ENCODE measurements at places on chromosomes 1 and 21.

GRCh38 chr21:15020797-15021196, 44.0 kb downstream of the NRIP1 start:
- no peak for ATAC-seq

- peak; percentile 39 for ATAC-seq
Observed at GRCh38 chr1:13749543-13750341, 49.8 kb downstream of the PRDM2 start.

- ATAC-seq: no peak
Observed at GRCh38 chr1:201779351-201779880, 49.5 kb upstream of the IPO9 start.

GRCh38 chr1:170634824-170635410, 29.0 kb upstream of the PRRX1 start:
- peak; percentile 69 for ATAC-seq

DNA sequence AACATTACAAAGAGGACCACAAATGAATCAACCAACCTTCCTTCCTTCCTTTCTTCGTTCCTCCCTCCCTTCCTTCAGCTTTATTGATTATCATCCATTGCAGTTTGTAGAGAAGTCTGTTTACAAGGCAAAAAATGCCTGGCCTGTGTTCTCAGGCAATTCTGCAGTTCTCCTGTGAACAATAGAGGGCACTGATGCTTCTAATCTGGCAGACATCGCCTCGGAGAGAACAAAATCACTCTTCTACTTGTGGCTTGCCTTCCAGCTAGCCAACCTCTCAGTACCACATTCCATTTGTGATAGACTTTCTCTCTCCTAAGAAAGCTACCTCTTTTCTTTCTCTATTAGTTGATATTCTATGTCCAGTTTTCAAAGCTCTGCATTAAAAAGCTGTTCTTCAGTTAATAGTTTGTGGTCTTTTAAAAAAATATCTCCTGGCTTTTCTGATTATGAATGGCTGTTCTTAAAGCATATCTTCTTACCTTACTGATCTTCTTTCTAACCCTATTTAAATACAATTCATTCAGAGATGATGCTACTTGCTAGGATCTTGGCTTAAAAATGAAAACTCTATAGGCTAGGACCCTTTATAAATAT, 26.9 kb upstream of the ESRRG start:
- ATAC-seq: peak; percentile 99

GRCh38 chr1:247415423-247416361, at the start of gene NLRP3:
TSS of gene NLRP3 (plus strand) at chr1:247416173. CDS start at chr1:247418801, 2,628 bp downstream.
- peak; percentile 94 for ATAC-seq

DNA sequence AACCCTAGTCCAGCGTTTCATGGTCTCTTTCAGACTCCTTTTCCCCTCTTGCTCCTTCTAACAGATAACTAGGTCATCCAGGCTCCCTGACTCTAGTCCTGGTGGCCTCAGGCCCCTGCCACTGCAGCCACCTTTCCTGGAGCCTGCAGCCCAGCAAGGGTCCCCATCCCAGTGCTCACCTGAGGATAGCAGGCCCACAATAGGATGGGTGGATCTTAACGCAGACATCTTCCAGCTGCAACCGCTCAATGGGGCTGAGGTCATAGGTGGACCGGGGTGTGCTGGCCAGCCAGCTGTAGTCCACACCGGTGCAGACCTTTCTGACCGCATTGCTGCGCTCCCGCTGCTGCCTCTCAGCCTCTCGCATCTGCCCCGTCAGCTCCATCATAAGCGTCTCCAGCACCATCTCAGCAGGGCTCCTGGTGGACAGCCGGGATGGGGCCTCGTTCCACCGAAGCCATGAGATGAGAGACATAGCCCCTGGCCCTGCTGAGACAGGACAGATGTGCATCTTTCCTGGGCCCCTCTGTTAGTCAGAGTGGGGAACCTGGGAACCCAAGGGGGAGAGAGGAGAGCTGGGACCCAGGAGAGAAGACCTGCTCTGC, 10.9 kb downstream of the RD3 start:
- ATAC-seq: no peak

DNA sequence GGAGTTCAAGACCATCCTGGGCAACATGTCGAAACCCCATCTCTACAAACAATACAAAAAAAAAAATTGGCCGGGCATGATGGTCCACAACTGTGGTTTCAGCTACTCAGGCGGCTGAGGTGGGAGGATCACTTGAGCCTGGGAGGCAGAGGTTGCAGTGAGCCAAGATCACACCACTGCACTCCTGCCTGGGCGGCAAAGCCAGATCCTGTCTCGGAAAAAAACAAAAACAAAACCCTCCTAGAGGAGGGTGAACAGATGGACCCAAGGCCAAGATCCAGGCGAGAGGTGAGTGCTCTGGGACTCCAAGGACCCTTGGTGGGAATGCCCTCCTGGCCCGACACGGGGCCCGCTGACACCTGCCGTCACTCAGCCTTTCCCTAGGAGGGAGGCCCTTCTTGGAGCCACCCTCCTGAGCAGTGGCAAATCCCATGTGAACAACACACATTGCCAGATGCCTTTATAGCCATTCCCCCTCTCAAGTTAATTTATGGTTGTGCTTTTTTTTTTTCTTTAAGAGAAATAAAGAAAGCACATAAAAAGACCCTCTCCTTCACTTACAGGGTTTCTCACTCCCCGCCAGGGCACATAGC, 380 bp downstream of the TFF2 start:
- ATAC-seq: no peak

DNA sequence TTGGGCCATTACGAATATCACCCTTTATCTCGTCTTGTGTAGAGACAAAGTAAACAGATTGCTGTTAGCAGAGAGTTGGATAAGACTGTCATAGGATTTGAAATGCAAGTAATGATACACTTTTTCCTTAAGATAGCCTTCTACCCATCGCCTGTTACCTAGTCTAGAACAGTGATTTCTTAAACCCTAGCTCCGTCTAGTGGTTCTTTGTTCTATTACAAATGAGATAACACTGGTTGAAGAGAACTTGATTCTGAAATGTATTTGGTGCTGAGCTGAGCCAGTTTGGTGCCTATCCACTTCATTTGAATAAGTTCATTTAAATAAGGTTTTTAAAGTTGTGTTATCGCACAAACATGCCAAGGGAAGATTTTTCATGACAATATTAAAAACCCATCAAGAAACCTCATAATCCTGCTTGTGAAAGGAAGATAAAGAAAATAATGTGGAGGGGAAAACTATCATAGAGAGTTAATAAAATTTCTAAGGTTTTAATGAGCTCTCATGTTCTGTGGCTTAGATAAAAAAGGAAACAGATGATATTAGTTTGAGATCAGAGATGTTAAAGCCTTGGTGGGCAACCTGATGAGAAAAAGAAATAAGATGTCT, 1.5 kb upstream of the KCNH1 start:
- ATAC-seq: peak; percentile 68

DNA sequence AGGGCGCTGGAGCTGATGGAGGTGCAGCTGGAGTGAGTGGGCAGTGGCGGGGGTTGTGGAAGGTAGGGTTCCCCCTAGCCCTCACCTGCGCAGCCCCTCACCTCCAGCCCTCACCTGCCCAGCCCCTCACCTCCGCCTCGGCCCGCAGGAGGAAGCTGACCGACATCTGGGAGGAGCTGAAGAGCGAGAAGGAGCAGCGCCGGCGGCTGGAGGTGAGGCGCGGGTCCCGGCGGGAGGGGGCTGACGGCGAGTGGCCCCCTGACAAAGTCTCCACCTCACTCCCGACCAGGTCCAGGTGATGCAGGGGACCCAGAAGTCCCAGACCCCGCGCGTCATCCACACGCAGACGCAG, 2.7 kb downstream of the EVA1B start:
- ATAC-seq: no peak

GRCh38 chr21:16145479-16145878, 415.7 kb downstream of the USP25 start:
- ATAC-seq: no peak

DNA sequence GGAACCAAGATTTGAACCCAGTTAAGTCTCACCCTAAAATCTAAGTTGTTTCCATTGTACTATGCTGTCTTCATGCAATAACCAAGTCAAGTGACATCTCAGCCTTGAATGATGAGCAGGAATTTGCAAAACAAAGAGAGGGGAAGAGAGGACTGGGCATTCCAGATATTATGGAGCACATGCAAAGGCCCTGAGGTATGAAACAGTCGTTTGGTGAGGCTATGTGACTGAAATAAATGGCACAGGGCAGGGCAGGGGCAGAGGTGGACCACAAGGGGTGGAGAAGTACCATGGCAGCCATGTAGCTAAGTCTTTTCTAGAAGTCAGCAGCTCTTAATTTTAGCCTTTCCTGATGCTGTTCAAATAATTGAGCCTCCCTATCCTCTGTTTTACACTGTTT, 37.6 kb upstream of the RAP1A start:
- ATAC-seq: no peak

DNA sequence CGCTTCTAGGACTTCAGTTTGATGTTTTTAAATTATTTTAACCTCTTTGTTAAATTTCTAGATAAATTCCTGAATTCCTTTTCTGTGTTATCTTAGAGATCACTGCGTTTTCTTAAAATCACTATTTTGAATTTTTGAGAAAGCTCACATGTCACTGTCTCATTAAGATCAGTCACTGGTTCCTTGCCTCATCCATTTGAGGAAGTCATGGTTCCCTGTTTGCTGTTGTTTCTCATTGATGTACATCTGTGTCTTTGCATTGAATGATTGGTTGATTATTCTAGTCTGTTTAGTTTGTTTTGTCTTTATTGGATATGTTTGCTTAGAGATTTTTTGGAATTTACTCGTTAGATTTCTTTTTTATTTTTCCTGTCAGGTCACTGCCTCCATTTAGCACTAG, 50.1 kb downstream of the CRP start:
- no peak for ATAC-seq

DNA sequence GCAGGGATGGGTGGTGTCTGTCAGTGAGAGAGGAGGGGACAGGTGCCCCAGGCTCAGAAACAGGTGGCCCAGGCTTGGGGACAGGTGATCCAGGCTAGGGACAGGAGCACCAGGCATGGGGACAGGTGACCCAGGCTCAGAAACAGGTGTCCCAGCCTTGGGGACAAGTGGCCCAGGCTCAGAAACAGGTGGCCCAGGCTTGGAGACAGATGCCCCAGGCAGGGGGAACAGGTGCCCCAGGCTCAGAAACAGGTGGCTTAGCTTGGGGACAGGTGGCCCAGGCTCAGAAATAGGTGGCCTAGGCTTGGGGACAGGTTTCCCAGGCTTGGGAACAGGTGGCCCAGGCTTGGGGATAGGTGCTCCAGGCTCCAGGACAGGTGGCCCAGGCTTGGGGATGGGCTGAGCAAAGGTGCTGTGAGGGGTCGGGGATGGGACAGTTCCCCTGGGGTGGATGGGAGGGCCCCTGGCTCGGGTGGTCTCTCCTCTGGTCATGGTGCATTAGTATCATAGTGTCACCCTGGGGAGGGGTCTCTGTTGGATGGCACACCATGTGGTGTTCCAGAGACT, 87.7 kb upstream of the C1orf174 start:
- no peak for ATAC-seq

DNA sequence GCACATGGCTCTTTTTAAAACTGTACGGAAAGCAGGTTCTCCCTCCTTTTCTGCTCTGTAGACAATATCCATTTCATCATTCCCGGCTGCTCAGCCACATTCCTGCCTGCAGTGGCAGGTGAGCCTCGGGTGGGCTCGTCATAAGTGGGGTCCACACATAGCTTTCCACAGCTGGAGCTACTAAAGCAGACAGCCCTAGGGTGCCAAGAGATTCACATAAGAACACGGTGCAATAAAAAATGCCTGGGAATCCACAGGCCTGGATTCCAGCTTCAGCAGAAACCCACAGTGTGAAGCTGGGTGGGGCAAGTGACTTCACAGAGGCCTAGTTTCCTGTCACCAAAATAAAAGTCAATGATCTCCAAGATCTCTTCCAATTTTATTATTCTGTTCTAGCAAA, 96.4 kb downstream of the MIS18A start:
- ATAC-seq: no peak

- ATAC-seq: no peak
Observed at GRCh38 chr1:116403496-116404136, 30.6 kb downstream of the ATP1A1 start.

DNA sequence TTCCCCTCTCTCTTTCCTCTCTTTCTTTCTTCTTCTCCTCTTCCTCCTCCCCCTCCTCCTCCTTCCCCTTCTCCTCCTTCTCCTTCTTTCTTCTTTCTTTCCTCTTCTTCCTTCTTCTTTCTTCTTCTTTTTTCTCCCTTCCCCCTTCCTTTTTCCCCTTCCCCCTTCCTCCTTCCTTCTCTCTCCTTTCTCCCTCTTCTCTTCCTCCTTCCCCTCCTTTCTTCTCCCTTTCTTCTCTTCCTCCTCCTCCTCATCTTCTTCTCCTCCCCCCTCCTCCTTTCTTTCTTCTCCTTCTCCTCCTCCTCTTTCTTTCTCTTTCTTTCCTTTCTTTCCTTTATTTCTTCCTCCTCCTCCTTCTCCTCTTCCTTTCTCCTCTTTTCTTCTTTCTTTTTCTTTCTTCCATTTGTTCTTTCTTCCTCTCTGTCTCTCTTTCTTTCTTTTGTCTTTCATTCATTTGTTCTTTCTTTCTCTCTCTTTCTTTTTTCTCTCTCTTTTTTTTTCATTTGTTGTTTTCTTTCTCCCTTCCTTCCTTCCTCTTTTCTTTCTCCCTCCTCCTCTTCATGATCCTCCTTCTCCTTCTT, 26.5 kb downstream of the HRNR start:
- no peak for ATAC-seq

DNA sequence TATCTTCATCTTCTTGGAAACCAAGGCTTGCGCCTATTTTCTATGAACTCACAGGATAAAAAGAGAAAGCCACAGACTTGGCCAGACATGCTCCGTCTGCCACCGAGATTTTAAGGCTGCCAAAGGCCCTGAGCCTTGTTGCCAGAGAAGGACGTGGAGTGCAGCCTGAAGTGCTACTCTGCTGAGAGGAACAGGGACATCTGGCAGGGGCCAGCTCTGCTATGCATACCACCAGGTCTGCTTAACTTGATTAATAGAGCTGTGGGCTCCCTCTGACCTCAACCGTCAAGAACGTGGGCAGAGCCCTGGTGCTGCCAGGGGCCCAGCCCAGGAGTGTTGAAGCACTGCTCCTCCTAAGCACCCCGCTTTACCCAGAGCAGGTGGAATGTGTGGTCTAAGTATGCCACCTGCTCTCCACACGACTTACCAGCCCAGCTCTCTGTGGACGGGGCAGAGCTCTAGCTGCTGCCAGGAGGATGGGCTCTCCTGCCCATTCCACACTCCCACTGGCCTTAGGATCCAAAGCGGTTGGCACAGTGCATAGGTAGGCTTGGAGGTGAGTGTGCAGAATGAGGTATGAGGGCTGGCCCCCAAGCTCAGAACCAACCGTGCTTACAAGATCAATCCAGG, 10.6 kb downstream of the HCRTR1 start:
- ATAC-seq: peak; percentile 59

- ATAC-seq: no peak
Observed at GRCh38 chr1:191049781-191050180, 572.1 kb upstream of the BRINP3 start.

- ATAC-seq: peak; percentile 60
Observed at GRCh38 chr1:29259802-29260441, 23.6 kb downstream of the PTPRU start.

GRCh38 chr1:226962421-226963391, 22.6 kb downstream of the COQ8A start:
- no peak for ATAC-seq

GRCh38 chr1:86507935-86508582, 38.8 kb upstream of the CLCA4 start:
- peak; percentile 57 for ATAC-seq

- ATAC-seq: no peak
Observed at GRCh38 chr1:93607814-93608186, 73.8 kb downstream of the BCAR3 start.

Measured in SK-N-SH treated with all-trans-retinoic acid at 6 μM for 48 hours (cell line).